ENCODE measurements at places on chromosomes 6 and 20. TPM values are rescaled to one million over a fixed set of nuclear protein-coding genes. Genes with fewer than 3 reads are reported as not detected.

The CYP24A1 gene
- not detected for total RNA-seq

The SLX4IP gene
- 2.9 TPM for total RNA-seq

The TNF gene
- 7.6 TPM for total RNA-seq

The CPXM1 gene
- total RNA-seq, result 21.5 TPM

The LRRC73 gene
- 2.1 TPM for total RNA-seq

The TRIM10 gene
- total RNA-seq, result not detected

The TGM3 gene
- not detected for total RNA-seq

The BCAS4 gene
- total RNA-seq, result 1.7 TPM

The MLN gene
- total RNA-seq, result not detected

The WFDC12 gene
- not detected for total RNA-seq

The EFCAB8 gene
- total RNA-seq, result not detected

The MUCL3 gene
- total RNA-seq, result not detected

The TCEA2 gene
- 47.4 TPM for total RNA-seq

The WDR46 gene
- 21.4 TPM for total RNA-seq
